T-helper 17 cell (primary cell): ENCODE measurements at places on chromosomes 7 and 10.
A peak's percentile ranks its signal among the peaks of the same experiment; 100 is the strongest.

DNA sequence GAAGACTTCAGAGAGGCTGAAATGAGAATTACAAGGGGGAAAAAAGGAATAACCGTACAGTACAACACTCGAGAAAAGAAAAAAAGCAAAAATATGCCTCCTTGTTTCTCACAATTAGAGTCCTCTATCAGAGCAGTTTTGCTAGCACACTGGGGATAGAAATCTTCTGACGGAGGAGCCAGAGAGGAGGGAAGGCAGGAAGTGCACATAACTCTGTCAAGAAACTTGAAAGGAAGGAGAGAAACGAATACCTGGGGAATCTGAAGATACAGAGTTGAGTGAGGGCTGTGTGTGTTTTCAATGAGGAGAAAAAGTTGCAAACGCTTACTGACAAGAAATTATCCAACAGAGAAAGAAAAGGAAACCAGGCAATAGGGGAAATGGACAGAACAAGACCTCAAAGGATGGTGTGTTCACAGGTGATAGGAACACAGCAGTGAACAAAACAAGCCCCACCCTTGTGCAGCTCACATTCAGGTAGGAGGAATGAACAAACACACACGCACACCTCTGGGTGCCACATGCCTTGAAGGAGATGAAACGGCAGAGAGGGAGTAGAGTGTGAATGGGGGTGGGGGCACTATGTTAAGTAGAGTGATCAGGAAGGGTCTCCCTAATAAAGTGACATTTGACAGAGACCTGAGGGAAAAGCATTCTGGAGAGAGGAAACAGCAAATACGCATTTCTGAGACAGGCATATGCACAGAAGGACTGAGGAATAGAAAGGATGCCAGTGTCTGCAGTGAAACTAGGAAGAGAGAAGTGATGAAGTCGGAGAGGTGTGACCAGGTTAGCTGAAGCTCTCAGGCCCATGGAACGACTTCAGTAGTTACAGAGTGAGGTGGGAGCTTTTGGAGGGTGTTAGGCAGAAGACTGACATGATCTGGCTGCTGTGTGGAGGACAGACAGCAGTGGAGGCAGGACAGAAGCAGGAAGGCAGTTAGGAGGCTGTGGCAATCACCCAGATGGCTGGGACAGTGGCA, 46.7 kb upstream of the SPOCK2 start:
- H3K4me3 ChIP-seq, result peak overlapping the region; percentile 83
- no peaks in the 10 kb centered on the region for H3K36me3 ChIP-seq
- no peak for DNase-seq
- H3K27ac ChIP-seq, result peak overlapping the region; percentile 86
- no peaks in the 10 kb centered on the region for H3K27me3 ChIP-seq

DNA sequence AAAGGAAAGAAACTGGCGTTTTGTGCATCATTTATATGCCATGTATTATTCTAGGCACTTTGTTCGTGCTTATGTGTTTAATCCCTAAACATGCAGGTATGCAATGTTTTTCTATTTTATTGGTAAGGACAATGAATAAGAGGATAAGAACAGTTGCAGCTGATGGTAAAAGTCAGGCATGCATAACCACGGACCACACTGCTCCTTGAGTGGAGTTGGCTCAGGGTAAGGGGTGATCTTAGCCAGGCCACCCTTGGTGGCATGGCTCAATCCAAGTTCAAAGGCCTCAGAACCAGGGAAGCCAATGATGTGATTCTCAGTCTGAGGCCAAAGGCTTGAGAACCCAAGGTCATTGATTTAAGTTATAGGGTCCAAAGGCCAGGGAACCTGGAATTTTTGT, 1068.1 kb downstream of the NRG3 start:
- DNase-seq, result no peak
- no peaks in the 10 kb centered on the region for H3K4me1 ChIP-seq

DNA sequence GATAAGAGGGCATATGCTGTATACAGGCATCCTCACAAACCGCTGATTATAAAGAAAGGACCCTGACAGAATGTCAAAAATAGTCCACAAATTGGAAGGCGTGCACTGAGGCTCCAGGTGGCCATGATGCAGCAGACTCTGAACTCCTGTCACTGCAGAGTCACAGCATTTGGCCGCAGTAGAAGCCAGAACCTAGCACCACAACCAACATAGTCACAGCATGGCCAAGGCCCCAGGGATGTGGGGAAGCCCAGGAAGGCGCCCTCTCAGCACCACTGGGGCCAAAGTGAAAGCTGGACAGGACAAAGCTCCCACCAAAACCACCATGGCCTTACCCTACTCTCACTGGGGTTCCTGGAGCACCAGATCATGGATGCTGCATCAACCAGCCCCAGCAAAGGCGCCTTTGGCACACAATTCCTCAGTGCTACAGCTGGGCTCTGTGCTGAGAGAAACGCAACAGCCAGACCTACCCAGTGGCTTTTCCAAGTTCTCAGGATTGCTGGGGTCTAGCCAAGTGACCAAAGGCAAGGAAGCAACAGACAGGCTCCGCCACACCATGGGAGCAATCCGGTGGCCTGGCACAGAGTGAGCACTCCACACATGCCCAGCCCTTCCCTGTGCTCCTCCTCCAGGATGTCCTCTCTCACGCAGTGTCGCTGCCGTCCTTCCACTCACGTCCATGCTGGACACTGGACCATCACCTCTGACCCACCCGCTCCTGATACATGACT, 60.2 kb downstream of the STK17A start:
- DNase-seq, result no peak
- no peaks in the 10 kb centered on the region for H3K27me3 ChIP-seq
- H3K27ac ChIP-seq, result peak overlapping the region; percentile 94
- peaks cover 5% of the 10 kb centered on the region for H3K36me3 ChIP-seq
- H3K4me1 ChIP-seq, result peaks cover 51% of the 10 kb centered on the region

- no peaks in the 10 kb centered on the region for H3K4me1 ChIP-seq
- H3K4me3 ChIP-seq, result no peak overlapping the region
- peaks cover 7% of the 10 kb centered on the region for H3K27me3 ChIP-seq
- no peak for DNase-seq
- no peaks in the 10 kb centered on the region for H3K36me3 ChIP-seq
Measured at GRCh38 chr10:13690281-13690825, 103.6 kb downstream of the PRPF18 start.

GRCh38 chr7:43921423-43921822, 4.8 kb upstream of the UBE2D4 start:
- H3K4me3 ChIP-seq, result no peak overlapping the region
- no peak for DNase-seq
- H3K36me3 ChIP-seq, result no peaks in the 10 kb centered on the region
- H3K27me3 ChIP-seq, result no peaks in the 10 kb centered on the region
- peaks cover 15% of the 10 kb centered on the region for H3K4me1 ChIP-seq

- H3K4me1 ChIP-seq, result no peaks in the 10 kb centered on the region
- no peaks in the 10 kb centered on the region for H3K36me3 ChIP-seq
- peaks cover 4% of the 10 kb centered on the region for H3K27me3 ChIP-seq
- DNase-seq, result no peak
- no peak overlapping the region for H3K4me3 ChIP-seq
- H3K27ac ChIP-seq, result no peak overlapping the region
Measured at GRCh38 chr7:77524731-77525130, 12.4 kb upstream of the PTPN12 start.

- no peak for DNase-seq
- H3K36me3 ChIP-seq, result no peaks in the 10 kb centered on the region
- H3K27me3 ChIP-seq, result peaks cover 5% of the 10 kb centered on the region
- no peak overlapping the region for H3K4me3 ChIP-seq
- no peak overlapping the region for H3K27ac ChIP-seq
Measured at GRCh38 chr7:26991796-26992195, 104.0 kb downstream of the HOXA1 start.

DNA sequence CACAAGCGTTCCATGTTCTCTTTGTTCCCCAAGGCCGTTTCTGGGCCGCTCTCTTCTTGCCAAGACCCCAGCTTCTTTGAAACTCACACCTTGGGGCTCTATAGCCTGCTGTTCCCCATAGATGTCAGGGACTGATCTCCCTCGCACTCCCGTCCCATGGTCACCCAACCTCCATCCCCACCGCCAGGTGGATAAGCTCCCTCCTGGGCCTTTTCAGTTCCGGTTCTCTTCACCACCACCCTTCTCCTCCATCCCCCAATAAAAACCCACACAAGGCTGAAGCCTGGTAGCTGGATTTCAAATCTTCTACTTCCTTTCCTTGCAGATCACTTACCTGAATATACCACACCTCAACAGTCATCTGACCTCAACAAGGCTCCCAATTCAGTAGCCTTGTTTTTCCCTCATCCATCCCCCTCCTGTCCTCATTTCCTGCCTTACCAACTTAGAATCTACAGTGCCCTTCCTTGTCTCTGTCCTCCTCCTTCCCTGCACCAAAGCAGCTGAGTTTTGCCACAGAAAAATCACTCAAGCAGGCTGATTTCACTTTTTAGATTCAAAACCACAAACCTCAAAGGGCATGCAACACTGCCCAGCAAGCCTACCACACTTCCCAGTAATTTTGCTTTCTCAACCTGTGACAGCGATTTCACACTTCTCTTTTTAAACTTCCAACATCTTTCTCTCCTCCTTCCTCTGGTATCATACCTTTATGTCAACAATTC, 7.7 kb downstream of the SLC37A3 start:
- no peak overlapping the region for H3K27ac ChIP-seq
- no peak overlapping the region for H3K4me3 ChIP-seq
- DNase-seq, result no peak
- H3K4me1 ChIP-seq, result peaks cover 3% of the 10 kb centered on the region

DNA sequence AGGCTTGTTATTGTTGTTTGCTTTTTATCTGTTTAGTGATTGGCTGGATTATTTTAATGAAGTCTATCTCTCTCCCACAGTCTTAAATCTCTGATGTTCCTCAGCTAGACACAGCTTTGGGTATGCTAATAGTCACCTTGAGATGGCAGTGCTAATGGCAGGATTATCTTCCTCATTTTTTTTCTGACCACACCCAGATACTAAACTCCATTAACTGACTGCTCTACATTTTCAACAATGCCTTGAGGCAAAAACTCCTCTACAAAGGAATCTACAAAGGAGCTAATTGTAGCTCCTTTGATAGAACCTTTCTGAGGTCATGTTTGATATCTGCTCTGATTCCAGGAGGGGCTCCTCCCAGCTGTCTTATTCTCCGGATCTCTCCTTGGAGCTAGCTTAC, 122.6 kb downstream of the HBP1 start:
- no peak for DNase-seq
- H3K27ac ChIP-seq, result peak overlapping the region; percentile 64
- peaks cover 20% of the 10 kb centered on the region for H3K36me3 ChIP-seq
- no peaks in the 10 kb centered on the region for H3K27me3 ChIP-seq

- peaks cover 12% of the 10 kb centered on the region for H3K27me3 ChIP-seq
- H3K4me1 ChIP-seq, result peaks cover 5% of the 10 kb centered on the region
- H3K36me3 ChIP-seq, result no peaks in the 10 kb centered on the region
- no peak overlapping the region for H3K27ac ChIP-seq
- H3K4me3 ChIP-seq, result no peak overlapping the region
Measured at GRCh38 chr7:132769280-132769679, 193.0 kb upstream of the PLXNA4 start.

DNA sequence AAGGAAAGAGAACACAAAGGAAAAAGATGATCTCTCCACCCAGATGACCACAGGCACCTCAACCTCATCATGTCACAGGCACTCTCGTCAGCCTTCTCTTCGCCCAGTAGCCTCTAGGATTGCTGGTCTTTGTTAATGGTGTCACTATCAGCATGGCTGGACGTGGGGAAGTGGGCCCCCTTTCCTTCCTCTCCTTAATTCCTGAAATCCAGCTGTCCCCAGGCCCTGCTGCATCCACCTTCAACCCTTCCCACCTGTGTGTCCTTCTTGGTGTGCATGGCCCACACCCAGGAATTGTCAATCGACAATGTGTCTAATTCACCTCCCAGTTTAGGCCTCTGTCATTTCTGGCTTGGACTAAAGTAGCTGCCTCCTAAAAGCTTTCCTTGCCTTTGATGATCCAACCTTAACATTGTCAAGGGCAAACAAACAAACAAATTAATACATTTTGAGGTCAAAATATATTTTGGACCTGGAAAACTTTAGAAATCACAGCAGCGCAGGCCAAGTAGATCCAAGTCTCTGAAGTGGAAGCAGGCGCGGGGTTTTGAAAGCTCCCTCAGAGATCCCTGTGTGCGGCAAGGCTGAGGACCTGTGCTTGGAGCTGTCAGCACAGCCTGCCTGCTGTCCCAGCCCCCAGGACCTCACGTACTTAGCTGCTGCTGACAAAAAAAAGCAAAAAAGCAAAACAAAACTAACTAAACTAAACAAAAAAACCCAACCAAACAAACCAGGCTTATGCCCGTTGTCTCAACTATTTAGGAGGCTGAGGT, 193.3 kb upstream of the LYZL2 start:
- H3K4me3 ChIP-seq, result no peak overlapping the region
- DNase-seq, result no peak
- H3K27me3 ChIP-seq, result peaks cover 7% of the 10 kb centered on the region
- H3K27ac ChIP-seq, result no peak overlapping the region
- no peaks in the 10 kb centered on the region for H3K36me3 ChIP-seq

GRCh38 chr7:158539711-158540146, 47.9 kb downstream of the PTPRN2 start:
- peaks cover 5% of the 10 kb centered on the region for H3K27me3 ChIP-seq
- no peaks in the 10 kb centered on the region for H3K36me3 ChIP-seq
- H3K4me3 ChIP-seq, result no peak overlapping the region
- DNase-seq, result no peak

DNA sequence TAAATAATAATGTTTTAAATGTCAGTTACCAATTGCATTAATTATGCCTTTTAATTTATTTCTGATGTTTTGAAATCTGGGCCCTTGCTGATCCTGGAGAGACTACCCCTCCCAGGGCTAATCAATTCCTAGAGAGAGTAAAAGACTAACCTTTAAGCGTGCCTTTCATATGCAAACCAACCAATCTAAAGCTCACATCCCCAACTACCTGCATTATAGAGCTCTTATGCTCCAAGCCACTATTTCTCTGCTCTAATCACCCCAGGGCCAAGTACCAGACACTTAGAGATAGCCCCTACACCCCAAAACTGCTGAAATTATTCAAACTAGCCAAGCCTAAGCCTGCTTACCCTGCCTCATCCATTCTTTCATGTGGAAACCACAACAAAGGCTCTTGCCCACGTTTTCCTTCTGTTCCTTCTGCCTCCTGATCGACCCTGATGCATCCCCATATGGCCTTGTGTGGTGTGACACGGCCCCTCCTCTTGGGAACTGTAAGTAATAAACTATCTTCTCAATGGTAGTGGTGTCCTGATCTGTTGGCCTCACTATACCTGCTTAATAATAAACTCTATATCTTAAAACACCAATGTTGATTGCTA, 97.7 kb downstream of the HIBADH start:
- DNase-seq, result no peak
- H3K4me3 ChIP-seq, result no peak overlapping the region
- H3K27me3 ChIP-seq, result no peaks in the 10 kb centered on the region
- H3K36me3 ChIP-seq, result peaks cover 2% of the 10 kb centered on the region
- no peaks in the 10 kb centered on the region for H3K4me1 ChIP-seq
- no peak overlapping the region for H3K27ac ChIP-seq

- H3K36me3 ChIP-seq, result no peaks in the 10 kb centered on the region
- no peak for DNase-seq
- H3K27me3 ChIP-seq, result peaks cover 8% of the 10 kb centered on the region
- no peaks in the 10 kb centered on the region for H3K4me1 ChIP-seq
Measured at GRCh38 chr7:112726076-112726475, 64.1 kb downstream of the TMEM168 start.

GRCh38 chr7:133401225-133401624, 148.3 kb downstream of the EXOC4 start:
- DNase-seq, result no peak
- no peak overlapping the region for H3K4me3 ChIP-seq
- H3K4me1 ChIP-seq, result peaks cover 5% of the 10 kb centered on the region
- H3K36me3 ChIP-seq, result peaks cover 2% of the 10 kb centered on the region
- no peak overlapping the region for H3K27ac ChIP-seq
